ENCODE measurements at places on chromosomes 13 and 19.

GRCh38 chr13:26420282-26420960 is 137.1 kb upstream of the WASF3 start:
- no peak for DNase-seq

- DNase-seq = no peak
Measured at GRCh38 chr13:27592865-27593264, 27.5 kb downstream of the LNX2 start.

- DNase-seq = no peak
Measured at GRCh38 chr13:48595431-48596429, 58.0 kb upstream of the CYSLTR2 start.

GRCh38 chr19:55492362-55492944 is 4.2 kb downstream of the SSC5D start:
- DNase-seq = no peak

DNA sequence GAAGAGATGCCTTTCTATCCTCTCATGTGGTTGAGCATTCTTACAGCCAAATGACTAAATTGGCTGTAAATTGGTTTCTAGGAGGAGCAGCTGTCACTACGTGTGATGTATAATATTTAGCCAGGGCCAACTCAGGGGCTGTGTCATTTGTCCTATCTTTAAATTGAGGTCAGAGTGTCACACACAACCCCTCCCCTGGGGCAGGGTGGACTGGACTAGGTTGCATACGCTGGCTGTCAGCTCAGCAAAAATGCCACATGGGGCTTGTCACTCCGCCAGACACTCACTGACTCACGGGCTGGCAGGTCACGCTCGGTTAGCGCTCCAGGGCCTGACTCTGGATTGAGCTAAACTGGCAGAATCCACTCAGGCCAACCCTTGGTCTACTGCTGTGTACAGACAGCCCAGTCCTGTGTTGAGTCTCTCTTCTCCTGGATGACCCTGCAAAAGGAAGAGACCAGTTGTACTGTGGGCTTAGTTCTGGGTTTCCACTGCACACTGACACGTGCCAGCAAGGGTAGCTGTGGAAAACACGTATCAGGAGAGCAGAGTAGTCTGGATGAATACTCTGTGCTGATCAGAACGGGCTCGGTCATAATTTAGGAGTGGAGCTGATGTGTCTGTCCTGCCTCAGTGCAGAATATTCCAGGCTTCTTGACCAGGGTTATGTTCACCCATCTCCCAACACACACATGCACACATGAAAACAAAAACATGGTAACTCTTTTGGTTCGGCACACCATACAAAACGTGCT is 29.1 kb downstream of the SHISA2 start:
- DNase-seq = no peak

- DNase-seq = no peak
Measured at GRCh38 chr13:94322925-94323763, 156.3 kb downstream of the DCT start.

DNA sequence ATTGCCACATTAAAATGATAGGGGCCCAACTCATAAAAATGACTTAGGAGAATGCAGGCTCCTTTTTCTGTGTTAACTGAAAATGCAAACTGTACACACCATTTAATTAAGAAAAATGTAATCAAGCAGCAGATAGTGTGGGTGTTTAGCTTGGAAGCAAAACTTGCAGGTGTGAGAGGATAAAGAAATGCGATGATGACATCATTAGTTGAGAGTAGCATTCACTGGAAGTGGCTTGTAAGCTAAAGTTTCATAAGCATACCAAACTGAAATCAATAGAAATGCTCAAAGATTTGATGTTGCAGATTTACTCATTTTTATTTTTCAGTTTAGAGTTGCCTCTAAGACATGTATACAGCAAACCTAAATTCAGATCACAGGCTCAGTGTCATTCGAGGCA is 86.6 kb downstream of the PRR20E start:
- no peak for DNase-seq

- DNase-seq = no peak
Measured at GRCh38 chr13:95195146-95195545, 106.1 kb downstream of the ABCC4 start.

DNA sequence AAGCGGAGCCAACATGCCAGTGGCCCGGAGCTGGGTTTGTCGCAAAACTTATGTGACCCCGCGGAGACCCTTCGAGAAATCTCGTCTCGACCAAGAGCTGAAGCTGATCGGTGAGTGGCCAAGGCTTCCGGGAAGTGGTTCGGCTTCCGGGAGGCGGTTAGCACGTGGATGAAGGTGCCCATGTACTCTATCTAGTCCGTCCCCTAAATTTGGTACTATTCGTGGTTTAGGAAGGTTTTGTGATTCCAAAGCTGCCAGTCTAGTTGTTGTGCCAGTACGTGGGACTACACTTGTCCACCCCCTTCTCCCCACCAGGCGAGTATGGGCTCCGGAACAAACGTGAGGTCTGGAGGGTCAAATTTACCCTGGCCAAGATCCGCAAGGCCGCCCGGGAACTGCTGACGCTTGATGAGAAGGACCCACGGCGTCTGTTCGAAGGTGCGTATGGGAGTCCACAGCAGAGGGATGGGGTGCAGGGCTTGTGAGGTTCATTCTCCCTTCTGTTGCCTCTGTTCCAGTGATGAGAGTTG is 579 bp downstream of the RPS9 start:
- no peak for DNase-seq

- DNase-seq = no peak
Measured at GRCh38 chr19:14550201-14550754, 20.9 kb downstream of the TECR start.

- no peak for DNase-seq
Measured at GRCh38 chr13:81487151-81487550, 1146.2 kb upstream of the SPRY2 start.

DNA sequence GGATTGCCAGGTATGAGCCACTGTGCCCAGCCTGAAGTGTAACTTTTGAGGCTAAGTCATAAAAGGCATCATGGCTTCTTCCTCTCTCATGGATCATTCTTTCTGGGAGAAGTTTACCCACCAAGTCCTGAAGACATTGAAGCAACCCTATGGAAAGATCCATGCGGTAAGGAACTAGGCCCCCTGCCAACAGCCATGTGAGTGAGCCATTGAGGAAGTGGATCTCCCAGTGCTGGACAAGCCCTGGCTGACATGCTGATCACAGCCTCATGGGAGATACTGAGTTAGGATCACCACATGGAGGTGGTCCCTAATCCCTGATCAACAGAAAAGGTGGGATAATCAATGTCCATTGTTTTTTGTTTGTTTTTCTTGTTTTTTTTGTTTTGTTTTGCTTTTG is 3.3 kb upstream of the NUDT19 start:
- no peak for DNase-seq

GRCh38 chr19:35868823-35869326 is 501 bp downstream of the APLP1 start:
- DNase-seq = no peak

- DNase-seq = no peak
Measured at GRCh38 chr13:85314686-85315085, 484.5 kb downstream of the SLITRK6 start.

DNA sequence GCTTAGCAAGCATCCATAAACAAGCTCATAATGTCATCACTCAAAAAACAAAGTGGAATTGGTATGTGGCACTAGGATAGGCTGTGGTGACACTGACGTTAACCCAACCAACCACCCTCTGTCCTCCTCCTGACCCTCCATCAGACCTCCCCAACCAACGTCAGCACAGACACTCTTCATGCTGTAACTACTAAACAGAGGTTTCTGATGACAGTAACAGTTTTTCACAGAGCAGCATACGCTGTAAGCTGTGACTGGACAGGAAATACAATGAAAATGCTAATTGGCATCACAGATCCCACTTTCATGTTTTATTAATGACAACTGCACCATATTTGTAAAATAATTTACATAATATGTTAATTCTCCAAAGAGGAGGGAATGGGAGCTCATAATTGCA is 238.0 kb downstream of the IRS2 start:
- no peak for DNase-seq

DNA sequence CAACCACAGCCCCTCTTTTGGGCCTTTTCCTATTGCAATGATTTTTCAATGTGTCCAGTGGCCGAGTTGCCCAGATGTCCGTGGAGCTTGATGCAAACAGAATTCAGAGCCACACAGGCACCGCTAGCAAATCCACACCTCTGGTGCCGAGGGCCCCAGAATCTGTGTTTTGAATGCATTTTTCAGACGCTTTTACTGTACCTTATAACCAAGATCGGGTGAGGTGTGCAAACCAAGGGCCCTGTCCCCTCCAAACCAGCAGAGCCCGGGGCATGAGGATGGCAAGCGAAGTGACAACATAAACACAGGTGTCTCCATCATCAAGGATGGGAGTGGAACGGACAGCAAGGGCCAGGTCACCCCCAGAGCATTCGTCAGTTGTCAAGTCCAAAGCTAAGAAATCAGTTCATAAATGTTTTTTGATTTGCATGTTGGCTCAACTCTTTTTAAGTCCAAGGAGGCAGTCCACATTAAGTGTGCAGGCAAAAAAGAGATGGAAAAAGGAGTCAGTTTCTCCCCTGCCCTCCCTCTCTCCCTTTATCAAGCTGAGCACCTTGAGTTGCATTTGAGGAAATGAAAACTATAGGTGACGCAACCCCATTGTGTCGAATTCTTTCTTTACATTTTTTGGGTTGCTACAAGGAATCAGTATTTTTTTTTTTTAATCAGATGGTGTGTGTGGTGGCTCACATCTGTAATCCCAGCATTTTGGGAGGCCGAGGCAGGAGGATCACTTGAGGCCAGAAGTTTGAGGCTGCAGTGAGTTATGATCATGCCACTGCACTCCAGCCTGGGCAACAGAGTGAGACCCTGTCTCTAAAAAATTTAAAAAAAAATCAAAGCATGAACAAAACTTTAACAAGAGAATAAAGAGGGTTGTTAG is 2.9 kb downstream of the CCDC8 start:
- no peak for DNase-seq

GRCh38 chr19:55113570-55114039 is 3.8 kb downstream of the PPP1R12C start:
- no peak for DNase-seq

DNA sequence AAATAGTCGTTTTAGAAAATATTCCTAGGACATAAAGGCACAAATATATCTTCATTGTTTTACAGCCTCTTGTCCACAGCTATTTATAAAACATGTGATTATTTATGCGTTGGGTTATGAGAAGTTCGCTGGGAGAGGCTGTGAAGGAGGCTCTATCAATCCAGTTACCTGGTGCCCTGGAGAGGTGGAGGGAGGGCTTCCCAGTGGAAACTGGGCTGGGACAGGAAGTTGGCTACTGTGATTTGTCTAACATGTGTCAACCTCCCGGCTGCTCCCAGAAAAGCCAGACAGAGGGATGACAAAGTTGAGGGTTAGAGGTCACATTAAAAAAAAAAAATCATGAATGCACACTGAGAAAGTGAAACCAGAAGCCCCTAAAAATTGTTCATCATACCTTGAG is 346.5 kb downstream of the ZNF536 start:
- DNase-seq = no peak

- DNase-seq = no peak
Measured at GRCh38 chr13:111129465-111130115, 14.5 kb downstream of the ARHGEF7 start.

DNA sequence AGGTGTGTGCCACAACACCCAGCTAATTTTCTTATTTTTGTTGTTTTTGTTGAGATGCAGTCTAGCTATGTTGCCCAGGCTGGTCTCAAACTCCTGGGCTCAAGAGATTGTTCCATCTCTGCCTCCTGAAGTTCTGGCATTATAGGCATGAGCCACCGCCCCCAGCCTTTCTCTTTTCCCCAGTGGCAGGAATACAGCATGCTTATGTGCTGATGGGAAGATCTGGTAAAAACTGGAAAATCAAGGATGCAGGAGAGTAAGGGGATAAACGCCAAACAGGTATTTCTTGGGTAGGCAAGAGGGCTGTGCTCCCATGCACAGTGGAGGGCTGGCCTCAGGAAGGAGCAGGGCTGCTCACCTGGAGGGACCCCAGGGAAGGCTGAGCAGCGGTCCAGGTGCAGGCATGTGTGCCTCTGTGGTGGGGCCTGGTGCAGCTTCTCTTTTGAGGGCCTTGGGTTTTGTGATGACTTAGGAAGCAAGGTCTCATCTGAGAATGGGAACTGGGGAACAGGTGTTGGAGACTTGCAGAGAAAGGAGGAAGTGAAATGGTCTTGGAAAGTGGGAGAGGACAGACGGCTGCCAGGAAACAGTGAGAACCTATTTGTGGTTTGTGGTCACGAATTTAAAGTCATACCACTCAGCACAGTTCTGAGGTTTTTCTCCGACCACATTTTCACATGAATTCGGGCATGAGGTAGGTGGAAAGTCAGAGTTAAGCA is 106.5 kb downstream of the TEX26 start:
- no peak for DNase-seq

- DNase-seq = no peak
Measured at GRCh38 chr13:26326562-26326961, 72.6 kb downstream of the CDK8 start.

DNA sequence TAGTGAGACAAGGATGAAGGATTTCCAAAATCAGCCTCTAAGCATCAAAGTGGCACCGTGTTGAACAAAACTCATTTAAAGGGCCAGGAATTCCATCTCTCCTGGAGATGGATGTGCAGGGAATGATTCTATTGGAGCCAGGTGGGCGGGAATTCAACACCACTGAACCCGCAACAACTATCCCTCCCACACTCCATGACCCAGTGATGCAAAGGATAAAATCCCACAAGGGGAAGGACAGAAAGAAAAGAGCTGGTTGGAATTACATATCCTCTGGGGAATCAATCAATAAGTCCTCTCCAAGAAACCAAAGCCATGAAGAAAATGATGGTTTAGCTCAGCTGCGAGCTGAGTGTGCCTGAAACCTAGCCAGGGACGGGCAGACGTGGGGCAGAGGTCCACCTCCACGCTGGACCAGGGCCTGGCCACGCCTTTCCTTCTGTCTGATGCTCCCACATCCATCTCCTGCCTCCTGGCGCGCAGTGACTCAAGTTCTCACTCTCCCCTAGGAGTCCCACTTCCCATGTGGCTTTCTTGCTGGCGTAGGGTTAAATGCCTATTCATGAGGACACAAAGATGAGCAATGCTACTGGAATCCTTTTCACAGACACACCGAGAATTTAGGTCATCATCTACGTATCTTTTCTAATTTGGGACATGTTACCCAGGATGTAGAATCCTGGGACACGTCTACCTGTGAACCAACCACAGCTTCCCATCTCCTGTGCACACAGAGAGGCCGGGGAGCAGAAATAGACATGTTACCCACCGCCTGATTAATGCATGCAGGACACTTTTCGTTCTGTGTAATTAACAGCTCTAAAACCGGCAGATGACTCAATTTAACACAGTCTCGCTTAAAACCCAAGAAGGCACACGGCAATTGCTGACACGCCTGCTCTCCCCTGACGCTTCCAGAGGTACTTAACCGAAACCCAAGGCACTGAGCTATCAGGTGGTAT is 48.6 kb downstream of the PEPD start:
- no peak for DNase-seq

All from cortex of kidney (tissue), 1 donor.